ENCODE measurements at places on chromosomes 3 and 15. TPM values are rescaled to one million over a fixed set of nuclear protein-coding genes. Genes with fewer than 3 reads are reported as not detected.

Gene ALDH1A2
- total RNA-seq = 157 TPM

Gene NTRK3
- total RNA-seq = 27.2 TPM

Gene SLC15A2
- 23.4 TPM for total RNA-seq

Gene MEGF11
- 1.8 TPM for total RNA-seq

Measured in metanephros (tissue), 2 donors.